ENCODE measurements at places on chromosomes 4 and X.

DNA sequence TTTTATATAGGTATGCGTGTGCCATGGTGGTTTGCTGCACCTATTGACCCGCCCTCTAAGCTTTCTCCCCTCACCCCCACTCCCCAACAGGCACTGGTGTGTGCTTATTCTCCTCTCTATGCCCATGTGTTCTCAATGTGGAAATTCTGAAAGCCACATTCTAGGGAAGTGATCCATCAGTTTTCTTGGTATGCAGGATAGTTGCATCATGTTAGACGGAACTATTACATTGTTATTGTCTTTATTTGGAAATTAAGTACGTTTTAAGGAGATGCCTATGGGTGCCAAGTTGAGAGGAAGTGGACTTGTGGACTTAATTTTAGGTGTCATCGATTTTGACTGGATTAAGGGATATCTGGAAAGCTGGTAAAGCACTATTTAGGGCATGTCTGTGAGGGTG, 204.6 kb downstream of the RBM46 start:
- no peak for DNase-seq

DNA sequence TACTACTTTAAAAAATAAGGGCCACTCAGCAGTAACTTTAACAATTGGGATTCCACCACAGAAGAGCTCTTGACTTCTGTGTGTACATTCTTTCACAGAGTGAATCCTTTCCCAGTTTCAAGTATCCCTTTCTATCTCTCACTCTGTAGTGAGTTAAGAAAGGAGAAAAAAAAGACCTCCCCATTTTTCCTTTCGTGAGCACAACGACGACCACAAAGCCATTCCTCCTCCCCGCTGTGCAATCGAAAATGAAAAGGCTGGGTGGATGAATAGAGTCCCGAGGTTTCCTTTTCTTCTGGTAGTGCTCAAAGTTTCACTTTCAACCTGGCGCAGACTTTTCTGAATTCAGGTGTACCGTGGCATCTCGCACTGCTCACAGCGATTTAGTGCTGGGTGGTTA, 58.0 kb downstream of the TAB3 start:
- no peak for DNase-seq

DNA sequence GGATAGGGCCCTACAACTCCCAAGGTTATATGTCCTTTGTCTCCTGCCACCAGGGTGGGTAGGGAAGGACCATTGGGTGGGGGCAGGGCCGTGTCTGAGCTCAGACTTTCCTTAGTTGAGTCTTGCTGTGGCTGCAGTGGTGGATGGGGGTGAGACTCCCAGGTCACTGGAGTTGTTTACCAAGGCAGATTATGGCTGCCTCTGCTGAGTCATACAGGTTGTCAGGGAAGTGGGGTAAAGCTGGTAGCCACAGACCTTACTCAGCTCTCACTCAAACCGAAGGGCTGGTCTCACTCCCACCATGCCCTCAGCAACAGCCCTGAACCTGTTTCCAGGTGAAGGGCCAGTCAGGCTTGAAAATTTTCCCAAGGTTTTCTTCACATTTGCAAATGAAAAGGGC, 58.8 kb upstream of the FAAH2 start:
- no peak for DNase-seq

DNA sequence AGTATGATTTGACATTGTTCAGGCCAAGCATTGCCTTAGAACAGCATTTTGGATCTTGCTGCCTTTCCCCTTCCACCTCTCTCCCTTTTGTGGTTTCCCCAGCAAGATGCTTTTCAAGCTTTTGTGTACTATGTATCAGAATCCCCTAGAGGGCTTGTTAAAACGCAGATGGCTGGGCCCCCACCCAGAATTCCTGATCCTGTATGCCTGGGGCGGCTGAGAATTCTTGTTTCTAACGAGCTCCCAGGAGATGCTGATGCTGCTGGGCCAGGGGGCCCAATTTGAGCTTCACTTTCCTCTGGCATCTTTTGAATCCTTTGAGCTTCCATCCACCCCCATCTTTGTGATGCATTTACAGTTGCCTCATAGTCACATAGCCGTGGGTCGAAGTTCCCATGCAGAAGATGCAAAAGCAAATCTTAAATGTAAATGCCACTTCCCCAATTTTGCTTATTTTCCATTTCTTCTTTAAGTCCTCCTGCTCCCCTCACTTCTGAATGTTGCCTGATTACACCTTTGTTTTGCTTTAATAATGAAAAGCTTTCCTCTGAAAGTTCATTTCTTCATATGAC, 18.5 kb downstream of the HCCS start:
- DNase-seq = no peak

DNA sequence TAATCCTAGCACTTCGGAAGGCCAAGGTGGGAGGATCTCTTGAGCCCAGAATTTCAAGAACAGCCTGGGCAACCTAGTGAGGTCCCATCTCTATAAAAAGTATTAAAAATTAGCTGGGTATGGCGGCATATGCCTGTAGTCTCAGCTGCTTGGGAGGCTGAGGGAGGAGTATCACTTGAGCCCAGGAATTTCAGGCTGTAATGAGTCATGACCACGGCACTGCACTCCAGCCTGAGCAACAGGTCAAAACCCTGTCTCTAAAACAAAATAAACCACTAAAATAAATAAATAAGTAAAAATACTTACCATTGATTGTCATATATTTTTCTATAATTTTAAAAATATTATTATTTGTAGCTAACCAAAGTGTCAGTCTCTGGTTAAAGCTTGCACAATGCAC, 315.6 kb upstream of the SMIM31 start:
- DNase-seq = no peak

DNA sequence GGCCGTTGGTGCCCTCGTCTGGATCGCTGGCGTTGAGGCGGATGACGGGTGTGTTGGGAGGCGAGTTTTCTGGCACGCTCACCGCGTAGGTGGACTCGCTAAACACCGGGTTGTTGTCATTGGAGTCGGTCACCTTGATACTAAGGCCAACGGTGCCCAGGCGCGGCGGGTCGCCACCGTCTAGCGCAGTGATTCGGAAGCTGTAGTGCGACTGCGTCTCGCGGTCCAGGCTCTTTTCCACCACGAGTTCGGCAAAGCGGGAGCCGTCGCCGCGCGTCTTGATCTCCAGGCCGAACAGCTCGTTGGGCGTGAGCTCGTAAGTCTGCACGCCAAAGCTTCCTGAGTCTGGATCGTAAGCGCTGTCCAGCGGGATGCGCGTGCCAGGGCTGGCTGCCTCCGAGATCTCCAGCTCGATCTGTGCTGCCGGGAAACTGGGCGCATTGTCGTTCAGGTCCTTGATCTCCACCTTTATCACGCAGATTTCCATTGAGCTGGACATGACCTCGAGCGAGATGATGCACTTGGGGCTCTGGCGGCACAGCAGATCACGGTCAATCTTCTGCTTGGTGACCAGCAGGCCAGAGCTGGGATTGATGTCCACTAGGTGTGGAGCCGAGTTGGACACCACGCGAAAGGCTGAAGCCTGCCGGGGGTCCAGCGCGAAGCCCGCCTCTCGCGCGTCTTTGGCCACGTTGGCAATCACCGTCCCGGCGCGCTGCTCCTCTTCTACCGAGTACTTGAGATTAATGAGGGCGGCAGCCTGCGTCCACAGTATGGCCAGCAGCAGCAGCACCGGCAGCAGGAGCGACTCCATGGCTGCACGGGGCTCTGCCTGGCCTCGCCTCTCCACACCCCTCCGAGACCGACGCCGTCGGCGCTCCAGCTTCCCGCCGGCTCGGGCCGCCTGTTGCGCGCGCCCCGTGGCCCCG, 2.0 kb downstream of the PCDH19 start:
- DNase-seq = no peak

DNA sequence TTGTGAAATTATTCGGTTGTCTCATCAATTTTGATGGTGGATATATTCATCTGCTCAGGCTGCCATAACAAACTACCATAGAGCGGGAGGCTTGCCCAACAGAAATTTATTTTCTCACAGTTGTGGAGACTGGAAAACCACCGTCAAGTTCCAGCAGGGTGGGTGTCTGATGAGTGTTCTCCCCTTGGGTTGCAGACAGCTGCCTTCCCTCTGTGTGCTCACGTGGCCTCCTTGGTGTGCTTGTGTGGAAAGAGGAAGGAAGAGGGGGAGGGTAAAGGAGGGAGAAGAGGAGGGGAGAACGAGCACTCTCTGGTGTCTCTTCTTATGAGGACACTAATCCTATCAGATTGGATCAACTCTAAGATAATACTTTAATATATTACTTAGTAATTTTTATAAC, 123.8 kb upstream of the TEX13D start:
- DNase-seq = no peak

DNA sequence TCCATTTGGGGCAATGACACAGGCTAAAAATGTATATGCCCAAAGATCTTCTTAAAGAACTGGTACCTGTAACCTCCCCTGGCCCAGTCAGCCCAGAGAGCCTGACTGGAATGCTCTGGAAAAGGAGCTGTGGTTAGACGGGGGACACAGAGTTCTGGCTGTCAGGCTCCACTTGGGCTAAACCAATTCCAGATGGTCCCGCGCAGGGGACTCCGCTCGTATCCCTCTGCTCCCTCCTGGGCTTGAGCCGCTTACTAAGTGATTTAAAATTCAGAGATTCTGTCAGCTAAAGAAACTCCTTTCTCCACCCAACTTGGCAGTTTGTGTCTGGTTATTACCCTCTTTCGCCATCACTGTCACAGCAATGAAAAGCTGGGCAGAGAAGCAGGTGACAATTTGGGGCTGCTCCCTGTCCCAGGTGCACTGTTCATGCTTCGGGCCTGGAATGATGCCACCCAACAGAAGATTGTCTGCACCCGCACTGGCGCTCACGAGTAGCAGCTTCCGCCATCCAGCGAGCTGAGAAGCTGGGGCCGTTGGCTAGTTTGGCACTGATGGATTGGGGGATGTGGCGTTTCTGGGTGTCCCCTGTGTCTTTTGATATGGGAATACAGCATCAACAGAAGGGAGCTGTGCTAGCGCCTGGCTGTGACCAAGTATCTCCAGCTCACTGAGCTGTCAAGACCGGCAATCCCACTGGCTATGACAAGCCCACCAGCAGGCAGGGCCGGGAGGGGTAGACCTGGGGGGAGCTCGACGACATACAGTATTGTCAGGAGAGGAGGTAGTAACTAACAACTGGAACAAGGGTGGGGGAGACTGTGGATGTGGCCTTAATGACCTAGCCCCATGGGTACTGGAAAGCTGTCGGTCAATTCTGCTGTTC, 6.7 kb upstream of the IRAK1 start:
- no peak for DNase-seq

- DNase-seq = no peak
These were observed 114.6 kb upstream of the PUDP start for GRCh38 chrX:7262551-7262950.

DNA sequence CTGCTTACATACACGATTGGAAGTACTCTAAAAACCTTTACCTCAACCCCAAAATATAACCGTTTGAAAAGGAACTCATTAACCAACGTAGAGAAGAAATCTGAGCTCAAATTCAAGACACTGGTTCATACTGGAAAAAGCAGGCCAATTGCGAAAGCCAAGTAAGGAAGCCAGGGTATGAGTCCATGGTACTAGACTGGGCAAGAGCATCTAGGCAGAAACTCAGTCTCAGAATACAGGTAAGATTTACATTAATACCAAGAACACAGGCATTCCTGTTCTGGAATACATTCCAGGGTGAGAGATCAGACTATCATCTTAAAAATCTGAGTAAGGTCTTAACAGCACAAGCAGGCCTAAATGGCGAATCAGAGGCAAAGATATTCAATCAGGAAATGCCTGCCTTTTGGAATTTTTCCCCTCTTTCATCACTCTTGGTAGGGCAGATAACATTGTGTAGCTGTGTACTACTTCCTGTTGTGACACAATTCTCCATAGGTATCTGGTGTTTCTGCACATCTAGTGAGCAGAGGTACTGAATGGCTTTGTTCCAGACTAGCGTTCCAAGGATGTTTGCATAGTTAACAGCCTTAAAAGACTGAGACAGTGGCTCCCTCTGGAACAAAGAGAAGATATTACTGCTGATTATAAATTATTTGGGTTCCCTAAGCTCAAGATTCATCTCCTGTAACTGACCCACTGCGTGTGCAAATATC, 311.3 kb downstream of the PCDH19 start:
- no peak for DNase-seq

DNA sequence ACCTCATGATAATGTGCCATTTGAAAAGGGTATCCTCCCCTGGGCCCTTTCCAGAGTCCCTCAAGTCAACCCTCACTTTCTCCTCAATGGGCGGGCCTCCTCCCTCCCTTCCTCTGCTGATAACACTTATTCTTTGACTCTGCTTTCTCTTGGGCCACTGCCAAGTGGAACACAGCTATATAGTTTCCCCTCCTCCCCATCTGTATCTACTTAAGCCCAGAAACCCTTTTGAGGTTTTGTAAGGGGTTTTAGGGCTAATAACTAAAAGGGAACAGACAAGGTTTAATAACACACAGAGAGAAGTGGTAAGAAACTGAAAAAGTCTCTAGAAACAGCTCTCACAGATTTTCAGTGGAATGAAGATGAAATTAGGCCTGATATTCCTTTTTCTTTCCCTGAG, 116.7 kb downstream of the GPC3 start:
- DNase-seq = no peak

DNA sequence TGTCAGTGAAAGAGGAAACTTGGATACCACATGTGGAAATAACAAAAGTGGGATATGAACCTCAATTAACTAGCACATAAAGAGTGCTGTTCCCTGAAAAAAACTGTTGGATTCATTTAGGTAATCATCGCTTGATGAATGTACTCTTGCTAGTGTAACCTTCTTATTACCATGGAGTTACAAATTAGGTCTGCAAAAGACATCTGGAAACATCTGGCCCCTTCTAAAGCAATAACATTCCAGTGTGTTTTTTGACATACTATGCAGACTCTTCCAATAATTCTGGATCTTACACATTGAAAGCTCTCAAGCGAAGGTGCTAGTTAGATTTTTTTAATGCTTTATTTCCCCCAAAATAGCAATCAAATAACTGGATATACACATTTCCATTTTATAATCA, 134.6 kb downstream of the ATP10D start:
- no peak for DNase-seq

DNA sequence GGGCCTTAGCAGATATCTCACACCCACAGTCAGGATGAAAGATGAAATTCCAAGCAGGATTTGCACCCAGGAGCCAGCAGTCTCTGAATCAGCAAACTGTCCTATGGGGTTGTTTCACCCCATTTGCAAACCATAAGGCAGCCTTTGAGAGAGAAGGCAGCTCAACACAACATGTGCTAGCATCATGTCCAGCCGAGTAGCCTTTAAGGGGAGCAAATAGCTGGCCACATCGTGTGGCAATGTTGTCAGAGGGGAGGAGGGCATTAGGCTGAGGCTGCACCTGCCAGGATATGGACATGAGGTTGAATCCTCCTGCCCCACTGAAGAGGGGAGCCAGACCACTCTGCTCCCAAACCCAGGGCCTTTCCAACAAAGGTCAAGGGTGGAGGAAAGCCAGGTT, 20.6 kb upstream of the PJA1 start:
- no peak for DNase-seq

DNA sequence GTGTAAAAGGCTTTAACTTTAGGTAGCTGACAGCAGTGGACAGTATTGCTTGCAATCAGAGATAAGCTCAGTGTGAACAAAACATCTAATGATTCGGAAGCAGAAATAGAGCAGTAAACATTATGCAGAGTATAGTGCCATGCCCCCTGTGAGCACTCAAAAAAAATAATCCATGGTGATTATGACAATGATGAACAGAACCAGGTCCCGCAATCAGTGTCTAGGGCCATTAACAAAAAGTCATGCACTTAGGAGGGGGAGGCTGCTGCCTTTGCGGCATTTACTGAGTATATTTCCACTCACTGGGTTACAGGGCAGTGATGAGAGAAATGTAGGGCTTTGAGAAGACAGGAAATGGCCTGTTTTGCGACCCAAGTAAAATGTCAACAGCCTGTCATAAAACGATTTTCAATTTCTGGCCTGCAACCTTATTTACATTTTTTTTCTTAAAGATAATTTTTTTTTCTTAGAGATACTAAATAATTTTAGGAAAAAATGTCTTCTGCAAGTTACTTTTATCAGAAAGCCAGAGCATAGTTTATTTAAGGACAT, 27.3 kb upstream of the NEIL3 start:
- no peak for DNase-seq

Measured in dorsolateral prefrontal cortex (tissue), 122 donors.